Fibroblast of the aortic adventitia (primary cell): ENCODE measurements at places on chromosomes 2 and 18.
A peak's percentile ranks its signal among the peaks of the same experiment; 100 is the strongest.

DNA sequence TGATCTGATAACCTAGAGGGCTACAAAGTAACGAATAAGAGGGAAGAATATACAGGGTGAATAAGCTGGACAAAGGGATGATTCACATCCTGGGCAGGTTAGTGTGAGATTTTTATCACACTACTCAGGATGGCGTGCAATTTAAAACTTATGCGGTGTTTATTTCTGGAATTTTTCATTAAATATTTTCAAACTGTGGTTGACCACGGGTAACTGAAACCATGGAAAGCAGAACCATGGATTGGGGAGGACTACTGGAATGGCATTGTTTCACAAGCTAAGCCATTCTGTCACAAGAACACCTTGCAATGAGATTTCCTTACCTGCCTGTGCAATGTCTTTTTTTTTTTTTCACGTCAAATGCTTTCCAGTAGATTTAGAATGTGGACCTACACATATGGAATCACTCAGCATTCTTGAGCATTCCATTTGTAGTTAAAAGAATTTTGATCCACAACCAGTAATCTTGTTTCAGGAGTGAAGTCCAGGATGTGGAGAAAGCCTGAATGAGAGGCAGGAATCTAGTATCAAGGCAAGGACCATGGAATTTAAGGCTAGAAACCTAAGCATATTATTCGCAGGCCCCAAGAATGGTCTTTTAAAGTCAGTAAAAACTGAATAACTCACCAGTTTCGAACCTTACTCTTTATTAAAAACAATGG is 8.0 kb upstream of the CDK15 start:
- DNase-seq, result peak; percentile 87

GRCh38 chr2:10398496-10398895 is 49.6 kb downstream of the ODC1 start:
- DNase-seq, result no peak

- DNase-seq, result no peak
These were observed 13.0 kb upstream of the KLF11 start for GRCh38 chr2:10030311-10030736.

- no peak for DNase-seq
These were observed 99.5 kb downstream of the HS1BP3 start for GRCh38 chr2:20551260-20551944.

- DNase-seq, result no peak
These were observed 17.7 kb upstream of the SERPINB2 start for GRCh38 chr18:63869851-63870250.

GRCh38 chr18:44938720-44939665 is 258.3 kb downstream of the SETBP1 start:
- DNase-seq, result no peak

GRCh38 chr18:40473221-40474029 is 1481.6 kb upstream of the PIK3C3 start:
- no peak for DNase-seq

- DNase-seq, result no peak
These were observed 1.4 kb downstream of the PSD4 start for GRCh38 chr2:113175042-113175628.

DNA sequence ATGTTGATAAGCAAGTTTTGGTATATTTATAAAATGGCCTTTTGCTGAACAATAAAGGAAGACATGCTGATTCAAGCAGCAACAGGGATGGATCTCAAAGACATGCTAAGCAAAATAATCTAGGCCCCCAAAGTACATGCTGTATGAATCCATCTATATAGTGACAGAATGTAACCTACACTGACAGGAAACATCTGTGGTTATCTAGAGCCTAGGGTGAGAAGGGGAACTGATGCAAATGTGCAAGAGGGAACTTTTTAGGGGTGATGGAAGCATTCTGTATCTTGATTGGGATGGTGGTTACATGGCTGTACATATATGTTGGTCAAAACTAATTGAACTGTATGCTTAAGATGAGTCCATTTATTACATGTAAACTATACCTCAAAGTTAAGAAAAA is 24.2 kb downstream of the CNRIP1 start:
- DNase-seq, result no peak

- no peak for DNase-seq
These were observed 259.8 kb upstream of the CXCR4 start for GRCh38 chr2:136377423-136378382.

DNA sequence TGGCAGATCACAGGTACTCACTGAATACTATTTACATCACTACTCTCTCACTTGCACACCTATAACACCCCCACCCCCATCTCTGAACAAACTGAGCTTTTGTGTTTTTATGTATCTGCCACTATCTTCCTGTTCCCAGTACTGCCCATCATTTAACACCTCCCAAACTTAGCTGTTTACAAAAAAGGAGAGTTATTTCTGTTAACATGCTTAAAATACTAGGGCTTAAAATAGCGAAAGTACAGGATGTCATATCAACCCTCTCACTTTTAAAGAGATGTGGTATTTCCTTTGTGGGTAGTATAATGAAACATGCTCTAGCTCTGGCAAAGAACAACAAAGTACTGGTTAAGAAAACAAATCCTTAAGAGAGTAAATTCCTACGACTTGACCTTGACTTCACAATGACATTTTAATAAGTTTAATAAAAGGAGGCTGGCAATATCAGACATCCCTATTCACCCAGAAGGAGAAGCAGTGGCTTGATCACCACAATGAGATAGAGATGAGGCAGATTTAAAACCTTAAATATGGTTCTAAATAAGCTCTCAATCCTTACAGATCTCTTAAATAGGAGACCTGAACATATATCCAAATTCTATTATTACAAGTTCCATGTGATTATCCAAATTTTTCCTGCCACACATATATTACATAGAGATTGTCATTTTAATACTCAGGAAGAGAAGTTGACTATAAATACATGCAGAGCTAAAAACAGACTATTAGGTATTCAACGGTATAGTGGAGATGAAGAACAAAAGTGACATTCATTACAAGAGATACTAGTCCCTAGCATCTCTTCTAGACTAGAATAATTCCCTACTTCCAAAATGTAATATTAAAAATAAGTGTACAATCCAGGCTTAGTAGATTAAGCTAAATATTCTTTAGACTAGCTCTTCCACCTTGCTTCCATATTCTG is 36.9 kb downstream of the TRAK2 start:
- DNase-seq, result peak; percentile 63

- DNase-seq, result no peak
These were observed 43.5 kb downstream of the TFCP2L1 start for GRCh38 chr2:121241466-121241865.
